ENCODE measurements at places on chromosomes 6 and 20. TPM values are rescaled to one million over a fixed set of nuclear protein-coding genes. Genes with fewer than 3 reads are reported as not detected.

Gene RUNX2
- total RNA-seq, result 25.8 TPM

Gene WFDC2
- not detected for total RNA-seq

Gene ENTPD6
- total RNA-seq, result 47.0 TPM

Gene SEL1L2
- not detected for total RNA-seq

Gene TP53TG5
- total RNA-seq, result not detected

Gene MYB
- 42.3 TPM for total RNA-seq

Gene CNKSR3
- 0.50 TPM for total RNA-seq

Gene CDSN
- not detected for total RNA-seq

GRCh38 chr20:35271073-35271882, 6.6 kb downstream of the MMP24OS start:
- no peak overlapping the region for H3K27ac ChIP-seq
- H3K36me3 ChIP-seq, result peaks cover 4% of the 10 kb centered on the region
- H3K27me3 ChIP-seq, result no peaks in the 10 kb centered on the region

DNA sequence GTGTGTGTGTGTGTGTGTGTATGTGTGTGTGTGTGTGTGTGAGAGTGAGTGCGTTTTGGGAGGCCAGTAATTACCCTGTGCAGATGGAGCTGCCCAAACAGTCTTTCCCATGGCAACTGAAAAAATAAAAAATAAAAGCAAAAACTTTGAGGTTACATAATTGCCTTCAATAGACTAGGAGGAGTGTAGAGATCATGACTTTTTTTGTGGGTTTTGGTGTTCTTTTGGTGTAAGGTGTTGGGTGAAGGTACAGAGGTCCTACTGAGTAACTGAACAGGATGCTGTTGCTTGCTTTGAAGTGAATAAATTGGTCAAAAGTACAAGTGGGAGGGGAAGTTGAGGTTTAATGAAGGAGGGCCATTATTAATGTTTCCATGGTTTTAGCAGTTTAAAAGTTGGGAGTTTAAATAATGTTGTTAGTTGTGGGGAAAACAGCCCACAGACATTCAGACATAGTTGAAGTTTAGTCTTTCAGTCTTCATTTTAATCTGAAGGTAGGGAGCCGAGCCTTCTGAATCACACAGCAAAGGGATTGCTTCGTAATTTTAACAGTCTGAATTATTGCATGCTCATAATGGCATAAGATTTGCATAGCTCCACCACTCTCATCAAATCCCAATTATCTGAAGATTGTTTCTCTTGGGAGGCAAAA, 251.4 kb downstream of the PRL start:
- H3K27ac ChIP-seq, result no peak overlapping the region
- H3K4me1 ChIP-seq, result no peaks in the 10 kb centered on the region
- DNase-seq, result no peak
- no peaks in the 10 kb centered on the region for H3K27me3 ChIP-seq
- no peaks in the 10 kb centered on the region for H3K36me3 ChIP-seq

DNA sequence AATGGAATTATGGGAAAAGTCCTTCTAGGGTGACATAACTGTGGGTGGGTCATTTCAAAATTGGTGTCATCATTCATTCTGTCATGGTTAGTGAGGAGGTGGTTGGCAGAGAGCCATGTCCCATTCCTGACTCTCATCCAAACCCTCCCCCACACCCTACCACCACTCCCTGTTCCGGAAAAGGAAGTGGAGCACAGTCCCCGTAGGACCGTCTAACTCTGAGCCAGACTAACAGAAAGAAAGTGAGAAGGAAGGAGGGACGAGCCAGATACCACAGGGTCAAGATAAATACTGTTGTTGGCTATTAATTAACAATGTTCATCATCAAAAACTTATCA, 4.8 kb downstream of the TRIM10 start:
- H3K36me3 ChIP-seq, result no peaks in the 10 kb centered on the region
- peaks cover 3% of the 10 kb centered on the region for H3K27me3 ChIP-seq
- H3K4me3 ChIP-seq, result no peak overlapping the region
- DNase-seq, result no peak
- no peak overlapping the region for H3K27ac ChIP-seq

Measured in CD8-positive, alpha-beta memory T cell (primary cell).